Activated CD4-positive, alpha-beta T cell treated with anti-CD3 and anti-CD28 coated beads, Interleukin-2, amount 10 ng/mL, durations not matched to agents 7 days and 5 days (primary cell): ENCODE measurements at places on chromosomes 16 and 17.

DNA sequence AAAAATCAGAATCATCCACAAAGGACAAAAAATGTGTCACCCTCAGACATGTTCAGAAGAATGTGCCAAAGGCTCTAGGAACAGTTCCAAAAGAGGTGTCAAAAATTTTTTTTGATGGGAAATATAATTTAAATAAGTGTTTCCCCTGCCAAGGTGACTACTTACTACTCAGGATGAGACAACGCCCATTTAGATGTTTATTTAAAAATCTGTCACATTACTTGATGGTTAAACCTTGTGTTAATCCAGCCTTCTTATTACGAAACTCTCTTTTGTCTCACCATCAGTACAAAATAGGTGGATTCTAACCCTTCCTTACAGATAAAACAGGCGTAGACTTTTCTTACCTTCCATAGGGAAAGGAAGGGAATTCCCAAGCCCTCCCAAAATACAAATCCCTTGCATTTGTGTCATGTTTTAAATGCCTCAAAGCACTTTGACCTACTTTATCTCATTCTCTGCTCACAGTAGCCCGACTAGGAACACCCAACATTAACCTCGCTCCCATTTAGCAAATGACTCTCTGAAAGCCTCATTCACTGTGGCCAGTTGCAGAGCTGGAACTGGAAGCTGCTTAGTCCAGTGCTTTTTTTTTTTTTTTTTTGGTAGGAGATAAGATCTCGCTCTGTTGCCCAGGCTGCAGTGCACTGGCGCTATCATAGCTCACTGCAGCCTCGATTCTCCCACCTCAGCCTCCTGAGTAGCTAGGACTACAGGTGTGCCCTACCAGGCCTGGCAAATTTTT, 5.8 kb upstream of the GNA13 start:
- peaks cover 7% of the 10 kb centered on the region for H3K27me3 ChIP-seq
- H3K4me1 ChIP-seq, result peaks cover 12% of the 10 kb centered on the region
- no peaks in the 10 kb centered on the region for H3K36me3 ChIP-seq
- no peak overlapping the region for H3K27ac ChIP-seq
- DNase-seq, result no peak

- no peak for DNase-seq
- H3K4me1 ChIP-seq, result no peaks in the 10 kb centered on the region
- H3K27me3 ChIP-seq, result no peaks in the 10 kb centered on the region
- no peak overlapping the region for H3K4me3 ChIP-seq
- no peak overlapping the region for H3K27ac ChIP-seq
- H3K36me3 ChIP-seq, result no peaks in the 10 kb centered on the region
These were observed 67.4 kb downstream of the MYH13 start for GRCh38 chr17:10305398-10305797.

- H3K27me3 ChIP-seq, result no peaks in the 10 kb centered on the region
- peaks cover 58% of the 10 kb centered on the region for H3K4me1 ChIP-seq
- H3K4me3 ChIP-seq, result peak within 1 kb of the TSS; percentile 98
- H3K36me3 ChIP-seq, result peaks cover 37% of the 10 kb centered on the region
These were observed at the start of gene IL21R for GRCh38 chr16:27401768-27402568. Gene IL21R, plus strand, starts transcription at chr16:27402174. Its CDS starts 27,898 bp downstream, at chr16:27430072.

DNA sequence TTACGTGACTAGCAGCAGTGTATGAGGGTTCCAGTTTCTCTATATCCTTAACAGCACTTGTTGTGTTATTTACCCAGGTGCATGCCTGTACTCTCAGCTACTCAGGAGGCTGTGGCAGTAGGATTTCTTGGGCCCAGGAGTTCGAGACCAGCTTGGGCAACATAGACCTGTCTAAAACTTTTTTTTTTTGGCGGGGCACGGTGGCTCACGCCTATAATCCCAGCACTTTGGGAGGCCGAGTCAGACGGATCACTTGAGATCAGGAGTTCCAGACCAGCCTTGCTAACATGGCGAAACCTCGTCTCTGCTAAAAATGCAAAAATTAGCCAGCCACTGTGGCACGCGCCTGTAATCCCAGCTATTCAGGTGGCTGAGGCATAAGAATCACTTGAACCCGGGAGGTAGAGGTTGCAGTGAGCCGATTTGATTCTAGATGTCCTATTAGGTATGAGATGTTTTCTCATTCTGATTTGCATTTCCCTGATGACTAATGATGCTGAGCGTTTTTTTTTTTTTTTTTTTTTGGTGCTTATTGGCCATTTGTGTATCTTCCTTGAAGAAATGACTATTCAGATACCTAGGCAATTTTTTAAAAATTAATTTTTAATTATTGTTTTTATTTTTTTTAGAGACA, 13.4 kb downstream of the CASC3 start:
- peaks cover 57% of the 10 kb centered on the region for H3K36me3 ChIP-seq
- DNase-seq, result no peak
- no peaks in the 10 kb centered on the region for H3K27me3 ChIP-seq
- no peak overlapping the region for H3K4me3 ChIP-seq
